CD4-positive, alpha-beta T cell (primary cell): ENCODE measurements at places on chromosomes 12 and 14. TPM values are rescaled to one million over a fixed set of nuclear protein-coding genes. Genes with fewer than 3 reads are reported as not detected.

- no peaks in the 10 kb centered on the region for H3K36me3 ChIP-seq
- no peak overlapping the region for H3K4me3 ChIP-seq
- H3K27me3 ChIP-seq, result no peaks in the 10 kb centered on the region
These were observed 125.3 kb downstream of the SLC15A4 start for GRCh38 chr12:128698301-128698972.

GRCh38 chr14:74507840-74508239 lies 14.3 kb downstream of the ISCA2 start:
- H3K27ac ChIP-seq, result no peak overlapping the region
- peaks cover 6% of the 10 kb centered on the region for H3K27me3 ChIP-seq
- no peaks in the 10 kb centered on the region for H3K36me3 ChIP-seq
- H3K4me1 ChIP-seq, result no peaks in the 10 kb centered on the region
- no peak for DNase-seq

DNA sequence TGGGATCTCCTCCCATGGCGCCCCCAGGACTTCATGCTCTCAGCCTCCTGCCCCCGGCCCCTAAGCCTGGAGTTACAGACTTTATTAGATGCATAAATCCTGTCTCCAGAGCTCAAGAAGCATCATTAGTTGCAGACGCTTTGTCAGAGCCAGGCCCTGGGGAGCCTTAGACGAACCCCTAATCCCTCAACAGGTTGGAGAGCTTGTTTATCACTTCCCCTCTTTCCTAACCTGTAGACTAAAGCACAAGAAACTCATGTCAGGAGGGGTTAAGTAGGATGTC lies 260 bp upstream of the NPFF start:
- peaks cover 16% of the 10 kb centered on the region for H3K4me1 ChIP-seq
- H3K27ac ChIP-seq, result no peak overlapping the region
- DNase-seq, result no peak
- H3K4me3 ChIP-seq, result no peak overlapping the region

- H3K4me3 ChIP-seq, result no peak overlapping the region
- no peak for DNase-seq
- no peaks in the 10 kb centered on the region for H3K4me1 ChIP-seq
These were observed 161.3 kb upstream of the PTPRQ start for GRCh38 chr12:80282761-80283160.

DNA sequence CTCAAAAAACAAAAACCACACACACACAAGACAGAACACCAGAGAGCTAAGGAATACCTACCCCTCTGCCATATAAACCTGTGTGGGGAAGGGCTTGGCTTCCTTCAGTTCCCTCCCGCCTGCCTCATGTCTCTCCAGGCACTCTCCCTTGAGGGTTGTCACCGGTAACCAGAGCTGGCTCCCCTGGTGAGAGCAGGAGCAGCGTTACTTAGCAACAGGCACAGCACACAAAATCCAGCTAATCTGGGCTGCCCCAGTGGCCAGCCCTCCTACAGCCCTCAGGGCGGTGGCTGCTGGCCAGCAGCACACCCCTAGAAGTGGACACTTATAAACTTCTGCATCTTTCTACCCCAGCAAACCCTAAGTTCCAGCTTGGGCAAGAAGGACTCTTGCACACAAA lies 21.6 kb upstream of the NR4A1 start:
- peaks cover 35% of the 10 kb centered on the region for H3K4me1 ChIP-seq
- no peak overlapping the region for H3K4me3 ChIP-seq

- no peaks in the 10 kb centered on the region for H3K36me3 ChIP-seq
- no peaks in the 10 kb centered on the region for H3K27me3 ChIP-seq
- no peak overlapping the region for H3K27ac ChIP-seq
- no peaks in the 10 kb centered on the region for H3K4me1 ChIP-seq
- no peak for DNase-seq
- no peak overlapping the region for H3K4me3 ChIP-seq
These were observed 17.1 kb downstream of the GSC start for GRCh38 chr14:94752591-94753436.

DNA sequence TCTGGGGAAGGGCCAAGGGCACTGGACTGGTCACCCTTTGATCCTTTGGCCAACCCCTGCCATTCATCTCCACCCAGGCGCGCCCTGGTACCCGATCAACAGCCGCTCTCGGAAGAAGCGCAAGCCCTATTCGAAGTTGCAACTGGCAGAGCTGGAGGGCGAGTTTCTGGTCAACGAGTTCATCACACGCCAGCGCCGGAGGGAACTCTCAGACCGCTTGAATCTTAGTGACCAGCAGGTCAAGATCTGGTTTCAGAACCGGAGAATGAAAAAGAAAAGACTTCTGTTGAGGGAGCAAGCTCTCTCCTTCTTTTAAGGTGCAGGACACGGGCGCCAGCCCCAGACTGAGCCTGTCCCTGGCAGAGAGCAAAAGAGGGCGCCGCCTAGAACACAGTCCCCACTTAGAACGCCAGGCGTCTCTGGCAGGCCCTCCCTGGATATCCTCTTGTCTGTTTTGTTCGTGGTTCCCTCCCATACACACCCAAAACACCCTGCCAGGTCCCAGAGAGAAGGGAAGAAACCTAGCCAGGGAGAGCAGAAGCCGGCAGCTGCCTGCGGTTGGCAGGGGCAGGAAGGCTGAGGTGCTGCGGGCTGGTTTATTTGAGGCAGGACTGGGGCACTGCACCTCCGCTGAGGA lies 1.7 kb downstream of the HOXC12 start:
- peaks cover 96% of the 10 kb centered on the region for H3K27me3 ChIP-seq
- DNase-seq, result no peak
- H3K4me1 ChIP-seq, result peaks cover 52% of the 10 kb centered on the region
- H3K27ac ChIP-seq, result no peak overlapping the region

Gene SMAGP
- total RNA-seq, result 2.5 TPM

Gene TTLL5
- 26.4 TPM for total RNA-seq

Gene ANKRD52
- total RNA-seq, result 30.8 TPM

Gene BEST3
- not detected for total RNA-seq
